Activated CD4-positive, alpha-beta T cell treated with anti-CD3 and anti-CD28 coated beads, Interleukin-10, Interleukin-2, amounts not matched to agents 100 ng/mL and 50 ng/mL, durations not matched to agents 16 hours and 8 hours (primary cell): ENCODE measurements at places on chromosomes 3 and 15.

DNA sequence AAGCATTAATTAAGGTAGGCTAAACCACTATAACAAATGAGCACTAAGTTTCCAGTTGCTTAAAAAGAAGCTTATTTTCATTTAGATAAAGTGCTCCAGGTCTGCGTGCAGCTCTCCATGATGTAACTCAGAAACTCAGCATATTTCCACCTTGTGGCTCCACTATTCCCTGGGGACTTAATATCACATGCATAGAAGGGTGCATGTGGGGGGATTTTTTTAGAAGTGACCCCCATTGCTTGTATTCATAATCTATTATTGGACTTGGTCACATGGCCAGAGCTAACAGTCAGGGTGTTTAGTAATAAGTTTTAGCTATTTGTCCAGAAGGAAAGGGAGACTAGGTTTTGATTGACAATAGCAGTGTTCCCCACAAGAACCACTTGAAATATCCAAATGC lies 86.8 kb downstream of the TMCO5A start:
- no peak for DNase-seq

- DNase-seq, result no peak
Measured at GRCh38 chr3:100205171-100205570, 55.6 kb upstream of the TBC1D23 start.

GRCh38 chr3:128269006-128269775 lies 115.9 kb downstream of the EEFSEC start:
- no peak for DNase-seq

GRCh38 chr3:48739617-48739954 lies 22.6 kb upstream of the IP6K2 start:
- DNase-seq, result no peak

GRCh38 chr3:193842029-193842798 lies 249.2 kb downstream of the OPA1 start:
- DNase-seq, result no peak

- DNase-seq, result no peak
Measured at GRCh38 chr3:45635475-45636256, 41.1 kb downstream of the LIMD1 start.

DNA sequence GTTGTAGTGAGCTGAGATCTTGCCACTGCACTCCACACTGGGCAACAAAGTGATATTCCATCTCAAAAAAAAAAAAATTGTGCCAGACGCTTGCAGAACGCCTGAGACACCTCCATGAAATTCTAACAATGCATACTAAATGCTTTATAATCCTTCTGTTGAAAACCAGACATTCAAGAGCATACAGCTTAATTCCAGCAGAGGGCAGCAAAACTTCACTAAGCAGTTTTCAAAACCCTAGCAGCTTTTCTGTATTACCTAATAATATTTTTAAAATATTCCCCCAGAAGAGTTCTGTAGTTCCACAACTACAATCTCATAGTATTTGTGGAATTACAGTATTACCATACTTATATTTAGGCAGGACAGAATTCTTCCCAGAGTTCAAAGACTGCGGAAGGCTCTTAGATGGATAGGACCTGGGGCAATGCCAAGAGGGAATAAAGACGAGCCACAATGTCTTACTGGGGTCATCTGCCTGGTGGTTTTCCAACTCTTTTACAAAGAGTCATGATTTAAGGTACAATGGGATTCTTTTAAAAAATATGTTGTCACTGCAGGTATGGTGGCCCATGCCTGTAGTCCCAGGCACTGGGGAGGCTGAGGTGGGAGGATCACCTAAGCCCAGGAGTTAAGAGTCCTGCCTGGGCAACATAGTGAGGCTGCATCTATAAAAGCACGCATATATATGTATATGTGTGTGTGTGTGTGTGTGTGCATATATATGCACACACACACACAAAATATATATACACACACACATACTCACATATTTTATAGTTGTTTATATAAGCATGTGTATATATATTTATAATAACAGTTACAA lies 19.6 kb upstream of the TASOR start:
- peak; percentile 68 for DNase-seq

DNA sequence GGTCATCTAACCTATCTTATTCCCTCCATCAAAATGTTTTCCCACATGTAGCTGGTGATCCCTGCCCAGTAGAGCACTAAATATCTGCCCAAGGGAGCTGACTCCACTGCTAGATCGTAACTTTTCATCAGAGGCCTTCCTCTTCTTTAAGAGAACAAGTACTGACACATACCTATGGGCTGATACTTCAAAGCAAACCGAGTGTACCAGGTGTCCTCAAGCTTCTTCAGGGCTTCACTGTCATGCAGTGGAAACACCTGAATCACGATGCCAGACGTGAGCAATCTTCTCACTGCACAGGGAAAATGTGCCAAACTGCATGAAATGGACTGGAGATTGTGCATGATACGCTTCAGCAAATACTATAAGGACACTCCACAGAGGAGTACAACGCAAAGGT lies 41.6 kb downstream of the ANO10 start:
- no peak for DNase-seq

DNA sequence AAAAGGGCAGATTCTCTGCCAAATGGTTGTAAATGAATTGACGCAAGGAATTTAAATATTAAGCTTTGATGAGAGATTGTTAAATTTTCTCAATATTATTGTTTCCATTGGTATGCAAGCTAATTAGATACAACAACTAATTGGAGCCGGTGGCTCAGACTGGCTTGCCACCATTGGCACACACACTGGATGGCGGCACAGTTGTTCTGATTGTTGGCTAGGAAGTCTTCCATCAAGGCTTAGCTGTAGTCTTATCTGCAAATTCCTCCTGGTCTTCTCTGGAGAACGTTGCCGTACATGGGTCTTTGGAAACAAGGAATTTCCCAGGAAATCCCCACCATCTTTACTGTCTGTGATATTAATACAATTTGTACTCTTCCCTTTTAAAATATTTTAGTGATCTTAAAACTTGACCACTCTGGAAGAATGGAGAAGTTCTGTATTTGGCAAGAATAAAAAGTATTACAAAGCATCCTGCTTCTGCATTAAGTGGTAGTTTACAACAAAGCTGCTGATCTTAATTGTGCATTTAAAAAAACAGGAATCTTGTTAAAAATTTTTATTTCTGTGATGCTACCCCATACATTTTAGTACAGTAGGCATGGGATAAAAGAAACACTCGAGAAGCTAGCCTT lies 126.5 kb downstream of the UBE2E2 start:
- DNase-seq, result no peak

GRCh38 chr3:72473156-72473555 lies 375.1 kb downstream of the SHQ1 start:
- peak; percentile 46 for DNase-seq

DNA sequence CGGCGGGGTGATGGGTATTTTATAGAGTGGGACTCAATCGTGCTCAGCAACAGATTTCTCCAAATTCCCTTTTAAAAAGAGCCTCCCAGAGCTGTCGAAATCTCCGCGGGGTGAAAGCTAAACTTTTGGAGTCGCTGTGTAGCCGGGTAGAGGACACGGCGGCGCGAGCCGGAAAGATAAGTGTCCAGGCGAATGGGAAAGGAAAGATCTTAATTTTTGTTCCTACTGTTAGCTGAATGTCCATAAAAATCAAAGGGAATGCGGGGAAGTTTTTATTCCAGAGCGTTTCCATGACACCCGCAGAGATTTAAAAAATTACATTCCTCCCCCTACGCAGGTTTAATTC lies 9.1 kb downstream of the EOMES start:
- no peak for DNase-seq

DNA sequence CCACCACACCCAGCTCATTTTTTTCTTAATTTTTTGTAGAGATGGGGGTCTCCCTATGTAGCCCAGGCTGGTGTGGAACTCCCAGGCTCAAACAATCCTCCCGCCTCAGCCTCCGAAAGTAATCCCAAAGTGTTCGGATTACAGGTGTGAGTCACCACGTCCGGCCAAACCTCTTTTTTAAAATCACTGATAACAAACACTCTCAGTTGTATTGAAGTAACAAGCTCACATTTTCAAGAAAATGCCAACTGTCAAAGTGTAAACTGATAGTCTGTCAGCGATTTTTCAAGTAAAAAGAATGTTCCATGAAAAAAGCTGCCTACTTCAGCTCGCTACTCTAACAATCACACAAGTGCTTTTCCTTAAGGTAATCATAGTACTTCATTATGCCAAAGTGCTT lies 33.4 kb downstream of the UBXN7 start:
- no peak for DNase-seq

DNA sequence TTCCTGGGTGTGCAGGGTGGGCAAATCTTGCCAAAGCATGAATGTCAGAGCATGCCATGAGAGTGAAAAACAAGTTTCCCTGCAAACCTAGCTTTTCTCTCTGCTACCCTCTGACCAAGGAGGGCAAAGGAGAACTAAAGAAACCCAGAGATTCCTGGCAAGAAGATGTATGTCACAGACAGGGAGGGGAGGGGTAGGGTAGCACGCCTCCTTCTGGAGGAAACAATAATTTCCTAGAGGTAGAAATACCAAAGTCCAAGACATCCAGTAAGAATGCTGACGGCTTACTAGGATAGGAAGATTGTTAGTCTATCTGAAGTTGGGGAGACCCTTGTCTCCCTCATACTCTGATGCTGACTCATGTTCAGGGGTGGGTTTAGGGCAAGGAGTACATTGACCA lies 203.9 kb downstream of the NR1D2 start:
- no peak for DNase-seq

DNA sequence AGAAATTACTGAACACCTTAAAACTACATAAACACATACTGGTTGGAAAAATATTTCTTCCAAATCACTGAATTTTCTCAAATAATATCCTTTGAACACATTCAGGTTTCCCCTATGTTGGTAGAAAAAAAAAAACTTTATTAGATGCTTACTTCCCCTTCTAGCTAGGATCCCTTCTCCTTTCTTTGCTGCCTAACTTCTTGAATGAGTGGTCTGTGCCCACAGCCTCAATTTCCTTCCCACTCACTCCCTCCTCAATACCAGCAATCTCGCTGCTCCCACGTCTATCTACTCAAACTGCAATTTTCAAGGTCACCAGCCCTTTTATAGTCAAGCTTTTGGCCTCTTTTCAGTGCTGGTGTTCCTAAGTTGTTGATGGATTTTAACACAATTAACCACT lies 8.3 kb downstream of the CD200R1 start:
- no peak for DNase-seq

- peak; percentile 8 for DNase-seq
Measured at GRCh38 chr3:193564012-193564411, 9.3 kb upstream of the ATP13A4 start.

GRCh38 chr3:141278196-141279076 lies 46.8 kb downstream of the PXYLP1 start:
- no peak for DNase-seq

- no peak for DNase-seq
Measured at GRCh38 chr3:35241236-35241635, 398.1 kb upstream of the ARPP21 start.

DNA sequence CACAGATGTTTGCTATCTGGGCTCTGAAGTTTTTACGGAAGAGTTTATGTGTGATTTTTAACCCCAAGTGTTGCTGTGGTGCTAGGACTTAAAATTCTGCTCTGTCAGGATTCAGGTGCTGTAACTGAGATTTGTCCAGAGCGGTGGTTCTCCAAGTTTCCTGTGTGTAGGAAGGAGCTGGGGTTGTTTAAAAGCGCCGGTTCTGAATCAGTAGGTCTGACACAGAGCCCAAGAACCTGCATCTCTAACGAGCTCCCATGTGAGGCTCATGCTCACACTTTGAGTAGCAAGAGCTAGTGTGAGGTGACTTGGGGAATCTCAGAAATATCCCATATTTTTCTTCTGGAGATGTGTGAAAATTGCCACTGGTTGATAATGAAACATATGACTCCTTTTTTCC lies 325.5 kb downstream of the SATB1 start:
- DNase-seq, result no peak
